Renal pelvis (tissue), 12 donors: ENCODE measurements at places on chromosomes 2 and 18. TPM values are rescaled to one million over a fixed set of nuclear protein-coding genes. Genes with fewer than 3 reads are reported as not detected.

Gene ICOS
- polyA plus RNA-seq = not detected

Gene BOLL
- not detected for polyA plus RNA-seq

Gene CFC1
- polyA plus RNA-seq = not detected

Gene AKAIN1
- not detected for polyA plus RNA-seq

Gene DUSP28
- 9.1 TPM for polyA plus RNA-seq

Gene SP100
- 24.0 TPM for polyA plus RNA-seq

Gene OTX1
- not detected for polyA plus RNA-seq

Gene BCL2L11
- polyA plus RNA-seq = 17.8 TPM

- DNase-seq = peak; percentile 4
Observed at GRCh38 chr2:165376571-165376975, 92.9 kb upstream of the CSRNP3 start.

DNA sequence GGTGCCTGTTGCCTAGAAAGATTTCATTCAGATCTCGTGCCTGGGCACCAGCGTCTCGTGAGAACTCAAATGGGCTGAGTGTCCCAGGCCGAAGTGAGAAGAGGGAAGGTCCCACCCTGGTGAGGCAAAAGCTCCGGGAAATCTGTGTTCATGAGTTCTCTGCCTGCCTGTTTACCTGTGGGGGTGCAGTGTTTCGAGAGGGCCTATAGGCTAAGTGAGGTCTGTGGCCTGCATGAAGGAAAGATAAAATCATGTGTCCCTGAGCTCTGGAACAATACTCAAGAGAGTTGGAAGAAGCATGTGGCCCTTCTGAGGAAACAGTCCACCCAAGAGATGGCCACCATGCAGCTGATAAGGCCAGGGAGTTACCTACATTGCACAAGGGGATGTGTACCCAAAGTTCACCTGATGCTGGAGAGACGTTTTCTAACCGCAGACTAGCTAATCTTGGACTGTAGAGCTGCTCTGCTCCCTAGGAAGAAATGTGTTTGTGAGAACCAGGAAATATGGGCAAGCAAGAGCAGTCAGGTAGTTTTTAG is 63.5 kb upstream of the ST3GAL5 start:
- no peak for DNase-seq

GRCh38 chr2:177651833-177652232 is 259.3 kb downstream of the AGPS start:
- peak; percentile 71 for DNase-seq

- no peak for DNase-seq
Observed at GRCh38 chr2:111062417-111062816, 58.3 kb upstream of the BCL2L11 start.

DNA sequence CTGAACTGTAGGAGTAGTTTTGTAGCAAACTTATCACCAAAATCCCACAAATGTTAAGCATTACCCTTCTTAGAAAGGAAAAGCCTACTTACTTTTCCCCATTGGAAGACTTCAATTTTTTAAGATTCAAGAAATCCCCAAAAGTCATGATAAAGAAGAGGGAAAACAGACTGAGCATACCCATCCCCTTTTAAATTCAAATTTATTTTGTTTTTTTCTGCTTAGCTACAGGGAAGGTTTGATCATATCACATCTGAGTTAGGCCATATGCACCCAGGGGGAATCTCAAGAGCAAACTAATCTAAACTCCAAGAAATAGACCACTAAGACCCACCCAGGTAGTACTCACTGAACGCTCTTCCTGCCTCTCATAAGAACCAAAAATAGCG is 174.6 kb downstream of the TGIF1 start:
- no peak for DNase-seq

DNA sequence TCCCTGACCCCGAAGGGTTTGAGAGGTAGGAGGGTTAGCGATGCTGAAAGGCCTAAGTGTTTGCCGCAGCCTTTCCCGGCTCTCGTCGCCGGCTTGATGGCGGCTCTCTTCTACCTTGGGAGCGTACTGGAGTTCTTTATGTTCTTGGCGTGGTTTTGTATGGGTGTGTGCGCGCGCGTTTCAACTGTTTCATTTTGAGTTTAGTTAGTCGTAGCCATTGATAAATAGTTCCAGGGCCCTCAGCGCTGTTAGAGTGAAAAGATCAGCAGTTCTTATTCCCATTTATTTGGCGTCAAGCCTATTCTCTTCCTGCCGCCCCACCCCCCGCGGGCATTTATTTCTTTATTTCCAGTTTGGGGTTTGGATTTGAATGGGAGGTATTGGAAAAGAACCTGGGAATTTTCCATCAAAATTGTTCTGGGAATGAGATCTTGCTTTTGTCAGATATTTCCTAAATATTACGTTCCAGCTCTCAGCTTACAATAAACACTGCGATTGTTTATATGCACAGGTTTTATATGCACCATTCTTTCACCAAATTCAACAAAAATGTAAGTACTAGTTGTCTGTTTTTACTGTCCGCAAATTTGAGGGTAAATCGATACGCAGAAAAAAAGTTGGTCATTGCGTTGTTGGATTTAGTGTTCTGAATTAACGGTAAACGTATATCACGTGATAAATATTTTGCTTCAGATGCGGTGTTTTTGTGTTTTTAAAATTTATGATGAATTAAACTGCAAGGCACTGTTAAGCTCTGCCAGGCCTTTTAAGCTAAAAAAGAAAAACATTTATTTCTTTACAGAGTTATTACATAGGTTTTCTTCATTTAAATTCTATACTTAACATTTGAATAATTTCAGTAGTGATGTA is 954 bp downstream of the CCNT2 start:
- peak; percentile 51 for DNase-seq

- peak; percentile 12 for DNase-seq
Observed at GRCh38 chr18:61127714-61128467, 205.3 kb upstream of the CDH20 start.

- no peak for DNase-seq
Observed at GRCh38 chr2:234364661-234365060, 132.2 kb downstream of the ARL4C start.

GRCh38 chr2:167537743-167538142 is 649.5 kb downstream of the XIRP2 start:
- no peak for DNase-seq

GRCh38 chr2:41859615-41860514 is 188.0 kb upstream of the PKDCC start:
- no peak for DNase-seq

DNA sequence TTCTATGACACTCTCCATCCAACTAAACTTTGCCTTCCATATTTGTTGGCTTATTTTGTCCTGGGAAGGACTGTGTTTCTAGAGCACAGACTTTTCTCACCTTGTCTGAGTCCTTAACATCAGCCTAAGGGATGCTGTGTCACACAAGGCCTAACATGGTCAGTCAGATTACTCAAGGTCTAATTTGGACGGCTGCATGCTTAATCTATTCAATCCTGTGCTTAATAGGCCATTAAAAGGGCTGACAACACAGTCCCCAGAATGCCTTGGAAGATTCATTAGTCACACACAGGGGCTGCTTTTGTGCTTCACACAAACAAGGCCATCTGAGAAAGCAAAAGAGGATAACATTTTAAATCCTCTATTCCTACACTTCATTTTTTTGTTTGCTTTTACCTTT is 84.0 kb downstream of the DYNAP start:
- DNase-seq = peak; percentile 11

- DNase-seq = peak; percentile 31
Observed at GRCh38 chr2:120066800-120067547, 54.1 kb downstream of the EPB41L5 start.

DNA sequence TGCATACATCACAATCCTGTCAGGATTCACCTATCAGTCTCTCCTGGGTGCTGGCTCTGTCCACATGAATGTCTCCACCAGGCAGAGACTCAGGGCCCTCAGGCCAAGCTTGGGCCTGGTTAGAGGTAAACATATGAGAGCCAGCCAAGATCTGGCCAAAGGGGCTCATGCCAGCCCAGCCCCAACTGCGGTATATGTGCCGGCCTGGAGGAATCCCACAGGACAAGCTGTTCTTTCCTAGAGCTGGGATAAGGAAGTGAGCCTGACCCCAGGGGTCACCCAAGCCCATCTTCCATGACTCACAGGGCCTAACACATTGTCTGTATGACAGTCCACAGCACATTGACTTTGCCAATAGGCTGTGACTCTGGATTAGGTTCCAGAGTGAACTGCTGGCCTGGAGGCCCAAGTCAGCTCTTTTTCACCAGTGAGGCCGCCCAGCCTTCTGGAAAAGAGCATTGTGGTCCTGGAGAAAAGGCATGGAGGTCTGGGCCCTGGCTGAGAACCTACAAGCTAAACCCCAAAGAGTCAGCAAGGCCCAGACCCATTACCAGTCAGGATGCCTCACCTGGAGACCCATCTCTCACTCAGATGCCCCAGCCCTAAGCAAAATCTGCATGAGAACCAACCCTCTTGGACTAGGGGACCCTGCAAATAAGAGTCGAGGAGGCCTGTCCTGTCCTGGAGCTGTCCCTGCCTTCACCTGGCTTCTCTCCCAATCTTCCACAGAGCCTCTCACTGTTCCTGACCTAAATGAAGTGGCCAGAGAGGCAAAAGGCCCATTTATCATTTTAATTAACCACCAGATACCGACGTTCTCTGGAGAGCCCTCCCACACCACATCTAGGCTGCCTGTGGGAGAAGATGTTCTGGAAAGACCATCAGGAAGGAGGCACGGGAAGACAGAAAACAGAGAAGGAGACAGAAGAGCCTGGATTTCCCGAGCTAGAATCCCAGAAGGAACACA is 120.9 kb upstream of the PKDCC start:
- no peak for DNase-seq

DNA sequence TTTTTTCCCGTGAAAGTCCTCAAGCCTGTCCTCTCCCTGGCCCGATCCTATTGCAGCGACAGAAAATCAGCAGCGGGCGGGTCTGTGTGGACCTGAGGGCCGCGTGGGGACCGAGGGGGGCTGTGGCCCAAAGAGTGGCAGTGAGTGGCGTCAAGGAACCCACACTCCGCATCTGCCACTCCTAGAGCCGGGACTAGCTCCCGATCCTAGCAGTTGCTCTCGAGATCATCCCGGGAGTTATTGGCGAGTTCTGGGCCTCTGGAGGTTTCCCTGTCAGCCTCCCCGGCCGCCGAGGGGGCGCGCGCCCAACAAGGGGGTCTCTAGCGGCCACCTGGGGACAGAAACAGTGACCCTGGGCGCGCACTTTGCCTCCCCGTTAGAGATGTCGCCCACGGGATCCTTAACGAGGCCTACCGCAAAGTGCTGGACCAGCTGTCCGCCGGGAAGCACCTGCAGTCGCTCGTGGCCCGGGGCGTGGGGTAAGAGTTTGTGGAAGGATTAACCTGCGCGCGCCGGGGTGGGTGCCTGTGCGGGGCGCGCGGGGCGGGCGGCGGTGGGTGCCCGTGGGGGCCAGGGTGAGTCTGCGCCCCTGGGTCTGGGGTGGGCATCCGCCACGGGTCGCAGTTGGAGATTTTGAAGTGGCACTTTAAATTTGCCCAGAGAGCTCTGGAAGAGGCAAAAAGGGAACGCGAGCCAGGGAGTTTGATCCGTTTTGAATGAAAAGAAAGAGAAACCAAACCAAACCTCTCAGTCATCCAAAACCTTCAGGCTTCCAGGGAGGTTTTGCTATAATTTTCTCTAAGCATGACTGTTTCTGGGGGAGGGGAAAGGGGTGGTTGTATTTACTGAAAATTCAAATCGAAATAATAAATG is 3.5 kb downstream of the ADCYAP1 start:
- DNase-seq = no peak

- DNase-seq = peak; percentile 89
Observed at GRCh38 chr2:42141687-42142546, 27.2 kb upstream of the EML4 start.

GRCh38 chr2:224248944-224249371 is 152.9 kb downstream of the FAM124B start:
- no peak for DNase-seq

DNA sequence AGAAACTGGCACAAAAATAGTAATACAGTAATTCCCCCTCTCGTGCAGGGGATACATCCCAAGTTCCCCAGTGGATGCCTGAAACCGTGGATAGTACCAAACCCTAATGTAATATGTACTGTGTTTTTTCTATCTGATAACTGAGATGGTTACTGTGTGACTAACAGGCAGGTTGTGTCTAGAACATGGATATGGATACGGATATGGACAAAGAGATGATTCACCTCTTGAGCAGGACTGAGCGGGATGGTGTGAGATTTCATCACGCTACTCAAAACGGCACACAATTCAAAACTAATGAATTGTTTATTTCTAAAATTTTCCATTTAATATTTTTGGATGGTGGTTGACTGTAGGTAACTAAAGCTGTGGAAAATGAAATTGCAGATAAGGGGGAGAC is 3.4 kb downstream of the MBD1 start:
- DNase-seq = no peak

- DNase-seq = no peak
Observed at GRCh38 chr2:239973386-239973785, 51.8 kb downstream of the NDUFA10 start.

DNA sequence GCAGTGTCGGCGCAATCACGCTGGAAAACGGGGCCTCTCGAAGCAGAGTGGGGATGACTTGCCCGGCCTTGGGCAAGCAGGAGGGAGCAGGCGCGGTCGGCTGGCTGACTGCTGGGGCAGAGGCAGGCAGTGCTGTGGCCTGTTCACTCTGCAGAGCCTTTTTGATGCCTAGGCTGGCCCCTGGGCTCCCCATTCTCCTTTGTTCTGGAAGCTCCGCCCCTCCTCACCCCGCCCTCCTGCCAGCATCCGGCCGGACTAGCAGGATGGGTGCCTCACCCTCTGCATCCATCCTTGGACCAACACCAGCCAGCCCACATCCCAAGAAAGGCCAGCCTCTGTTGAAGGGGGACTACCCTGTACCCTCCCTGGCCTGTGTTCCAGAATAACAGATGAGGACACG is at the start of gene ASPRV1:
Gene ASPRV1, minus strand, starts transcription at position 136 of the 400 bp plus-strand sequence. CDS start 195 bp downstream, outside the sequence.
- DNase-seq = no peak
